ENCODE measurements at places on chromosomes 12 and 14.
A peak's percentile ranks its signal among the peaks of the same experiment; 100 is the strongest.

- no peak for DNase-seq
These were observed 19.4 kb downstream of the LMO3 start for GRCh38 chr12:16586350-16587109.

GRCh38 chr14:46250113-46250703 is 401.4 kb downstream of the RPL10L start:
- no peak for DNase-seq

GRCh38 chr12:39442831-39443080 is 164 bp downstream of the KIF21A start:
- DNase-seq = no peak

DNA sequence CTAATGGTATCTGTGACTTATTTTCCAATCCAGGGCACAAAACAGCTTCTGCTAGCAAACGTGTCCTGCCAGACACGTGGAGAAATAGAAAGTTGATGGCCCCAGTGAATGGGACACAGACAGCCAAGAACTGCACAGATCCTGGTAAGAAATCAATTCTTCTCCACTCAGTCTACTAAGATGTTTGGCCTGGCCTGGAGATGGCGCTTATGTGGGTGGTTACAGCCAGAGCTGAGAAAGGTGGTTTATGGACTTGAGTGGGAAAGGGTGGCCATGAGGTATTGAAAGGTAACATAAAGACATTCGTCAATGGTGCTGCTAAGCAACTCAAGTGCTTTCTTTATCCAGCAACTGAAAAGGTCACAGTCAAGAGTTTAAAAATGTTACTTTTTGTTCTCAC is 2.9 kb downstream of the SLC24A4 start:
- DNase-seq = peak; percentile 28

- DNase-seq = no peak
These were observed 28.7 kb downstream of the AICDA start for GRCh38 chr12:8584004-8584403.

DNA sequence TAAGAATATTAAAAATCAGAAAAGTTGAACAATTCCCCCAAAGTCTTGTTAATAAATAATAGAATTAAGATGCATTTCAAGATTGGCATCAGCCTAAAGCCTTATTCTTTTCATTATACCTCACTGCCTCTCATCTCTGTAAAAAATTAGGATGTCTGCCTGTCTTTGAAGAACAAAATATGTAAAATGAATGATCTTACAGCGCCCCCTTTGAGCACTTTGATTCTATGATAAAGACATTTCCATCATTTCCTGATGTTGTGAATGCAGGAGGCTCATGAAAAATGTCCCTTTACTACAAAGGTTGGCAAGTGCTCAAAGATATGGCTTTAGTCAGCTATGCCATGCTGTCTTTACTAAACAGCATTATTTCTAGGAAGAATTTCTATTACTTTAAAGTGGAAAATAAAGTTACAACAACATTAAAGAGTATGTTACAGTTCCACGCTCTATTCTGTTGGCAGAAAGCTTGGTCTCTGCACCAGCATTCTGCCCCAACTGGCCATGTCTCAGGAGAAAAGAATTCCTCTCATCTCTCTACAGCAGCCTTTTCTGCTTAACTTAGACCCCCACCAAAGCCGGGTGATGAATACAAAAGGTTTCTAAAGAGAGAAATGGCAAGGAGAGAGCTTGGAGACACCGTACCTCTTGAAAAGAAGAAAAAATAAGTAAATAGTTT is 95.1 kb downstream of the LLPH start:
- no peak for DNase-seq

- no peak for DNase-seq
These were observed 23.2 kb downstream of the BORCS5 start for GRCh38 chr12:12379831-12380730.

DNA sequence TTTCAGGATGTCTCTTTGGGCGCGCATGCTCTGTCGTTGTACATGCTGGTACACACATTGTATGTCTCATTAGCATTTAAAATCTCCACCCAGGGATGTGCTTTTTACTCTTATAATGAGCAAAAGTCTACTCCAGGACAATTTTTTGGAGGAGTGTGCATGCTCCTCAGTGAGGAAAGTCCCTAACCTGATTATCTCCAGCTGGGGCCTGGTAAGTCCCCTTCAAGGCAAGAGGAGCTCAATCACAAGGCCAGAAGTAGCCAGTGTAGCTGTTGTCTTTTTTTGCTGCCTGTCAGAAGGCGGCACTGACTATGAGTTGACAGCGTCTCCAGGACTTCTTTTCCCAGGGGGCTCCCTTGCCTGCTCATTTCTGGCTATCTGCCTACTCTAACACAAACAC is 218.3 kb upstream of the CNTN1 start:
- no peak for DNase-seq

- peak; percentile 64 for DNase-seq
These were observed 2.2 kb downstream of the DACT1 start for GRCh38 chr14:58639842-58640484.

DNA sequence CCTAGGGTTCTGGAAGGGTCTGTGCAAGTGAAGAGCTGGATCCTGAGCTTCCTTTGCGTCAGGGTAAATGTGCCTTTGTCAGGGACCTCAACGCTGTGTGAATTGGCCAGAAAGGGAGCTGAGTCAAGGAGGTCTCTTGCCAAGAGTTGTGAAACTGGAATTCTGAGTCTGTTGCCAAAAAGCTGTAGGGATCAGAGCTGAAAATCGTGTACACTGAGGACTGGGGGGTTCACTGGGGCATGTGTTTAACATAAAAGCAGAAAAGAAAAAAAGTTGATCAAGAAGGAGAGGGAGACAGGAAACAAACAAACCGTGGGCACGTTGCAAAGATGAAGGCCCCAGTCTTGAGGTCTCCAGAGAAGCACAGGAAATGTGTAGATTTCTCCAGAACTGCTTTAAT is 1081.5 kb downstream of the VRK1 start:
- peak; percentile 23 for DNase-seq

- DNase-seq = no peak
These were observed 113.5 kb downstream of the MNAT1 start for GRCh38 chr14:60848066-60848465.

DNA sequence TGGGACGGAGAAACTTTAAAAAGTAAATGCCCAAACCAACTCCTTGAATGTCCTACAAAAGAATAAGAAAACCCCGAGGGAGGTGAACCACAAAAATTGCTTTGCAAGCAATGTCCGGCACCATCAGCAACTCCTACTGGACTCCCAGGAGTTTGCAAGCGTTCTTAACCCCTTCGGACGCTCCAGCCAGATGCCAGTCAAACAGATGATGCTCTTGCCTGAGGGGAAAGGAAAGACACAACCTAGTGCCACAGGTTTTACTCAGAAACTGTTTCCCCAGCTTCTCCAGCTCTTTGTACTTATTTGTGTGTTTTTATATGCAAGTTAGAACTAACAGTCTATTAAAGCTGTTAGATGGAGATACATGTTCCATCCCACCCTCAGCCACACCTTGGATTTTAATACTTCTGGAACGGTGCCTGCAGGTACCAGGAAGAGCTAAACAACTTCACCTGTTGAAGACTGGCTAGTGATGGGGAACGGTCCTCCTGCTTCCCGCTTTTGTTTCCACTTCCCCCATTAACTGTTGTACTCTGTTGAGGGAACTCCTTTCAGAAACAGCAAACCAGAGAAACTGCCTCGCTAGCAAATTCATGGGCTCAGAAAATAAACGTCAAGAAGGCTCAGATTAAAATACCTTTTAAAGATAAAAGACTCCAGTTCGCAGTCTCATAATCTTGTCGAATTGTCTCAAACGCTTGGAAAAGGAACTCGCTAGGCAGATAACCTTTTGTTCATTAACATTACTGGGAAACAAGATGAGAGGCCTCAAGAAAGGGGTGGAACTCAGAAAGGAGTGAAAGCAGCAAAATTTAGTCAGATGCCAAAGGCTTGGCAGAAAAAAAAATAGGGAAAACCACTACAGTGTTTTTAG is 1.1 kb upstream of the FERMT2 start:
- DNase-seq = peak; percentile 69

DNA sequence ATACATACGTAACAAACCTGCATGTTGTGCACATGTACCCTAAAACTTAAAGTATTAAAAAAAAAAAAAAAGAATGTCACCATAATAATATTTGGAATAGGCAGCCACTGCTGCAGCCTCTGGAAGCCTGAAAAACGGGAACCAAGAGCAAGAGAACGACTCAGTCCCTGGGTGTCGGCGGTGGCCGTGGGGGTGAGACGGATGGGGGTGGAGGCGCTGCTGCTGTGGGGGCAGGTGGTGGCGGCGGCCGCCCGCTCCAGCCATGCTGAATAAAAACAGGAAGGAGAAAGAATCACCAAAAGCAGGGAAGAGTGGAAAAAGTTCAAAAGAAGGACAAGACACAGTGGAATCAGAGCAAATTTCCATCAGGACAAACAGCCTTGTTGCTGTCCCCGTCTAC is 46.9 kb downstream of the ZFYVE21 start:
- no peak for DNase-seq

- no peak for DNase-seq
These were observed 1166.3 kb downstream of the GALC start for GRCh38 chr14:86826661-86827060.

DNA sequence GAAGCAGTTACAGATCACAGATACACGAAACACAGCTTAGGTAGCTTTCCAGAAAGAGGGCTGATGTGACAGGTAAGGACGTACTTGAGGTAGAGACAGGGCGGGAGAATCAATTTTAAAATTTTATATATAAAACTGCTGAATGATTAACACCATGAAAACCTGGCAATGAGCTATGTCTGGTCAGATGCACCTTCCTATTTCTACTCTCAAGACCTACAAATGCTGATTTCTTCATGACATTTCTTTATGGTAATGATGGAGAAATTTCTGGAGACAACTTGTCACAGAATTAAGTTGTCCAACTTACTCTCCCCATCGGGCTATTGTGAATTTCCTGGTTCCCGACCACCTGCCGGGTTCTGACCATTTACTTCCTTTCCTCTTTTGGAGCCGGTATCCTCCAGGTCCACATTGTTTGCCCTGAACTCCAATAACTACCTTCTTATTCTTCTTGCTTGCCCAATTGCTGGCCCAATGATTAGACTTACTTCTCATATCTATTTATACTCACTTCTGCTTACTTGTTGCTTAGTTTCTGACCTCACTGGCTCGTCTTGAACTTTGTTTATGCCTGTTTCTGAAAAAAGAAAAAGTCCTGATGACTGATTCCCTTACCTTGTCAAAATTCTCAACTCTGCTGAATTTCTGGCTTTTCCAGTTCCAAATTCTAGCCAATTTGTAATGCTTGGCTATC is 12.8 kb upstream of the ATP2B1 start:
- DNase-seq = no peak

DNA sequence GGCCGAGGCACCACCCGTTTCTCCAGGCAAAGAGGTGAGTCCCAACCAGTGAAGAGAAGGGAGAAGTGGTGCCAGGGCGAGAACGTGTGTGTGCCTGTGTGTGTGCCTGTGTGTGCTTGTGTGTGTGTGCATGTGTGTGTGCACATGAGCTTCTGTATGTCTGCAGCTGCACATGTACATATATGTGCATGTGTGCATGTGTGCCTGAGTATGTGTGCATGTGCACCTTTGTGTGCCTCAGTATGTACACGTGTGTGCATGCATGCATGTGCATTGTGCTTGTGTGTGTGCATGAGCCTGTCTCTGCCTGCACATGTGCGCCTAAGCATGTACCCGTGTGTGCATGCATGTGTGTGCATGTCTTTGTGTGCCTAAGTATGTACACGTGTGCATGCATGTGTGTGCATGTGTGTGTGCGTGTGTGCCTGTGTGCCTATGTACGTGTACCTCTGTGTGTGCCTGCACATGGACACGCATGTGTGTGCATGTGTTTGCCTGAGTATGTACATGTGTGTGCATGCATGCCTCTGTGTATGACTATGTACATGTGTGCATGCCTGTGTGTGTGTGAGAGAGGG is 5.9 kb upstream of the GALNT9 start:
- no peak for DNase-seq

DNA sequence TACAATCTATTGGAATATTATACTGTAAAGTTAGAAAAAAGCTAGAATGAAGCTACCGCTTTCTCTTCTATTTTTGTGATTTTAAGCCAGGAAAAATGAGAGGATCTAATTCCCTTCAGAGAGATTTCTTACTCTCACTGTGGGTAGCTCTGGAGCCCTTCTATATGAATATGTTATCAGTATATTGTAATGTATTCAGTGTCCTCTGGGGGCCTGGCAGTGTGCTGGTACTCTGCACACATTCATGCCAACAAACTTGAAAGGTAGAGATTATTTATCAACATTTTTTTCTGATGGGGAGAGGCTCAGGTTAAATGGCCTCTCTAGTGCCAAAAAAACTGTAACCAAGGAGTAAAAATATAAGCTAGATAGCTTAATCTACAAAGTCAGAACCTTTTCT is 292.8 kb downstream of the TTC6 start:
- no peak for DNase-seq

GRCh38 chr12:118436002-118436730 is 59.8 kb downstream of the SUDS3 start:
- no peak for DNase-seq

DNA sequence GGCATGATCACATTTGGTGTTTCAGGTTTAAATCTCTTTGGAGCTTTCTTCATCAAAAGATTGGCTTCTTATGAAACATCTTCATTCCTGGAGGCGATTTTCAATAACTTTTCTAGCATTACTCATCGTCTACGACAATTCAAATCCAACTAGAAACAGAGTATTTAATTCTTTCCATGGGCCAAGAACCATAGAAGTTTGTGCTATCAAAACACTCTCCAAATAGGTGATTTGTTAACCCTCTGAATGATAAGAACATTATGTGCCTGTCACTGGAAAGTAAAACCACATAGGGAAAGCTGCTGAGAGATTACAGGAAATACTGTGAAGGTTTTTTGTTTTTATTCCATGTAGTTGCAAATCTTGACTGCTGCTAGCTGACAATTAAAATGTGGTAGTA is 6.9 kb upstream of the DCN start:
- DNase-seq = no peak

GRCh38 chr14:101147848-101148247 is 244.3 kb upstream of the RTL1 start:
- no peak for DNase-seq

Measured in testis (tissue), 5 donors.